Cardiac muscle cell (in vitro differentiated cells and primary cell): ENCODE measurements at places on chromosomes 7 and 10.

DNA sequence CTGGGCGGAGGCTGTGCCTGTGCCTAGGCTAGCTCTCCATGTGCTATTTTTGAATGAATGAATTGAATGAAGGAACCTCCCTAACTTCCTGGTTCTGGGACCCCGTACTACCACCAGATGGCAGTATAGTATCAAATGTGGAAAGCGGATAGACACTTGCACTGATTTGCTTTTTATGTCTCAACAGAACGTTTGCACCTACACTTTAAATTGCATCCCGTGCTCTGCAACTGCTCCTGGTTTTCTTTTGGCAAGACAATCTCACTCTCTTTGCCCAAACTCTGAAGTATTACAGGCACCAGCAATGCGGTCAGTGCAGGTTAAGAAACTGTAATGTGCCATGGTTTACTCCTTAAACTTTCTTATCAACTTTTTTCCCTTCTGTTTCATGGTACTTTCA lies 6.5 kb downstream of the FZD8 start:
- DNase-seq: peak; percentile 75

DNA sequence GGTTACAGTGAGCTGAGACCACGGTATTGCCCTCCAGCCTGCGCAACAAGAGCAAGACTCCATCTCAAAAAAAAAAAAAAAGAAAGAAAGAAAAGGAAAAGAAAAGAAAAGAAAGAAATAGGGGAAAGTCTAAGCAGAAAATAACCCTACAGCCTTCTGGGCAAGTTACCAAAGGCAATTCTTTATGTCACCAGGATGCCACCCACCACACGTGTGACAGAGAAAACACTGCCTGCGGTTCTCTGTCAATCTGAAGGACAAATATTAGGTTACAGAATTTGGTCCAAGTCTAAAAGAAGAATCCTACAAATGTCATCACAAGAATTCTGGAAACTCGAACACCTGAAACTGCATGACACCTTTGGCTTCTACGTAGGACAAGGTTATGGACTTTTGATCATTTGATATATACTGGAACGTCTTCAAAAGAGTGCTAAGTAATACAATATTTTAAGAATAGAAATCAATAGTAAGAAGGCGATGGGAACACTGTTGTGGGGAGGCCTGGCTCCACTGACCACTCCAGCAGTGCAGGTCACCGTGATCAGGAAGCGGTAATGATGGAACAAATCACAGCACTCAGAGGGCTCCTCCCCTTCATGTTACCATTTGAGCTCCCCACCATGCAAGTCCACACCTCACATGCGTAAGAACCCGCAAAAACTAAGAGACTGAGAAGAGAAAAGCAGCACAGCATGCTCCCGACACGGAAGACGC lies 75.8 kb downstream of the MAD1L1 start:
- DNase-seq: no peak

GRCh38 chr10:34791947-34792346 lies 23.1 kb downstream of the PARD3 start:
- DNase-seq: no peak

GRCh38 chr10:72889391-72889831 lies 4.1 kb upstream of the OIT3 start:
- DNase-seq: no peak

GRCh38 chr7:25359471-25360059 lies 131.3 kb upstream of the NPVF start:
- no peak for DNase-seq

GRCh38 chr10:71251319-71251718 lies 38.9 kb downstream of the UNC5B start:
- no peak for DNase-seq

DNA sequence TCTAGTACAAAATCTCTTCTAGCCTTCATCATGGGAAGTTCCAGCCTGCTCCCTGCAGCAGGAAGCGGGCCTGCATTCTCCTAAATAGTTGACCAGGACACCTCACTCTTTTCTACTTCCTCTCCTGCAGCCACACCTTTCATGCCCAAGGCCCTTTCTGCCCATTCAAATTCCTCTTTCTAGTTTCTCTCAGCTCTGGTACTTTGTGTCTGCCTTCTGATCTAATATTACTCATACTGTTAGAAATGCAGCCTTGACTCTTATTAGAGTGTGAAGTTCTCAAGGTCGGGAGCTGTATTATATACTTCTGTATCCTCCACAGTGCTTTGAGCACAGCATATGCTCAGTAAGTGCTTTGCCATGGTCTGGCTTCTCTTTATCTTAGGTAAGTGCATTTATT lies 103.1 kb downstream of the PRKCQ start:
- no peak for DNase-seq

- peak; percentile 78 for DNase-seq
These were observed 59.6 kb downstream of the ADRB1 start for GRCh38 chr10:114103284-114103683.

GRCh38 chr7:18283045-18283444 lies 212.5 kb upstream of the HDAC9 start:
- no peak for DNase-seq

DNA sequence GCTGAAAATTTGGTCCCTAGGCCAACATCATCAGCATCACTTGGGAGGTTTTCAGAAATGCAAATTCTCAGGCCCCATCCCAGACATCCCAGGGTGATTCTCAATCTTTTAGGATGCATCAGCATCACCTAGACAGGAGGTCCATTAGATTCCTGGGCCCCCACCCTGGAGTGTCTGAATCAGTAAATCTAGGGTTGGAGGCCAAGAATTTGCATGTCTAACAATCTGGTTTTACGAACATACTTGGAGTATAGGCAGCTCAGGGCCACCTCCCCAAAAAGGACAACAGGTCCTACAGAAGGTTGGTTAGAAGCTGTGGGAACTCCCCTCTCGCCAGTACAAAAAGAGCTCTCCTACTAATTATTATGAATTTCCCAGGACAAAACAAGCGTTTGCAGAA lies 15.5 kb downstream of the ZC3HAV1 start:
- DNase-seq: no peak

DNA sequence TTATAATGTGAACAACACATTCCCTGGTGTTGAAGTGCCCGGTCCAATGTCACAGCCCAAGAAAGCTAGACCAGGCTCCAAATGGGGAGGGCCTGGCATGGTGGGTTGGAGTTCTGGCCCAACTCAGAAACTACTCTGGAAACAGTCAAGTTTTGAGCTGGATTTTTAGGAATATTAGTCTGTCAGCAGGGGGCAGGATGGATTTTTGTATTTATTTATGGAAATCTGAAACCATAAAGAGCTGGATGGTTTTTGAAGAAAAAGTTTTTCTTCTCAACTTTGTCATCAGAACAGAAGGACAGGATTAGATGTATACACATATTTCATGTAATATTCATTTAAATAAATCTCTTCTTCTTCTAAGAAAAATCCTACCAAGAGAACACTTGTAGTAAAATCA lies 97.5 kb downstream of the POU6F2 start:
- no peak for DNase-seq

GRCh38 chr7:88437132-88437531 lies 130.4 kb upstream of the STEAP4 start:
- DNase-seq: no peak
